ENCODE measurements at places on chromosomes 3 and 15.

DNA sequence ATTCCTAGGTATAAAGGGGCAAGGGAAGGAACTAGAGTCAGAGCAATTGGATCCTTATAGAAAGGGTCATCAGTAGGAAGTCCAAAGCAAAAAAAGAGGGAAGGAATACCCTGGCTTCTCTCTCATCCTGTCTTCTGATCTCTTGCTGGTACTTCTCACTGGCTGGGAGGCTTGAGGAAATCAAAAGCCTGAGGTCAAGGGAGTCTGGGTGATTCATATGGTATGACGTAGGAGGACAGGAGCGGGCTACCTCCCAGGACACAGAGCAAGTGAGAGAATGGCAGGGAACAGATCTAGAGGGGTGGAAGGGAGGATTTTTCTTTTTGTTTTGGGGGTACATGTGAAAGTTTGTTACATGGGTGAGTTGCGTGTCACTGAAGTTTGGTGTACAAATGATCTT lies 76.0 kb downstream of the CFAP20DC start:
- DNase-seq, result no peak

DNA sequence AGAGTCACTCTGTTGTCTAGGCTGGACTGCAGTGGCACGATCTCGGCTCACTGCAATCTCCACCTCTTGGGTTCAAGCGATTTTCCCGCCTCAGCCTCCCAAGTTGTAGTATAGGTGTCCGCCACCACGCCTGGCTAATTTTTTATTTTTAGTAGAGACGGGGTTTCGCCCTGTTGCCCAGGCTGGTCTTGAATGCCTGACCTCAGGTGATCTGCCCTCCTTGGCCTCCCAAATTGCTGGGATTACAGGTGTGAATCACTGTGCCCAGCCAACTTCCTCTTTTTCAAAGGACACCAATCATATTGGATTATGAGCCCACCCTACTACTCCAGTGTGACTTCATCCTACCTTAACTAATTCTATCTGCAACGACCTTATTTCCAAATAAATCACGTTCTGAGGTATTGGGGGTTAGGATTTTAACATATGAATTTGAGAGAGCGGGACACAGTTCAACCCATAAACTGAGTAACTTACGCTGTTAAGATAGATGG lies 3.2 kb downstream of the ISG20 start:
- DNase-seq, result no peak

DNA sequence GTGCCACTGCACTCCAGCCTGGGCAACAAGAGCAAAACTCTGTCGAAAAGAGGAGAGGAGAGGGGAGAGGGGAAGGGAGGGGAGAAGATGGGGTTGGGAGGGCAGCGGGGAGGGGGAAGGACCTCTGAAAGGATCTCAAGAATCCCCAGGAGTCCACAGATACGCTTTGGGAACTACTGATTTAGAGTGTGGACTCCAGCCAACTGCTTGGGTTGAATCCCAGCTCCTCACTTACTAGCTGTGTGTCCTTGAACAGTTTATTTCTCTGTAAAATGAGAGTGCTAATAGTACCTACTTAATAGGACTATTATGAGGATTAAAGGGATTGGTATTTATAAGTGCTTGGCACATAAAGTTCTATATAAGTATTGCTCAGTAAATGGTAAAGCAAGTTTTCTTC lies 45.0 kb upstream of the FAH start:
- no peak for DNase-seq

DNA sequence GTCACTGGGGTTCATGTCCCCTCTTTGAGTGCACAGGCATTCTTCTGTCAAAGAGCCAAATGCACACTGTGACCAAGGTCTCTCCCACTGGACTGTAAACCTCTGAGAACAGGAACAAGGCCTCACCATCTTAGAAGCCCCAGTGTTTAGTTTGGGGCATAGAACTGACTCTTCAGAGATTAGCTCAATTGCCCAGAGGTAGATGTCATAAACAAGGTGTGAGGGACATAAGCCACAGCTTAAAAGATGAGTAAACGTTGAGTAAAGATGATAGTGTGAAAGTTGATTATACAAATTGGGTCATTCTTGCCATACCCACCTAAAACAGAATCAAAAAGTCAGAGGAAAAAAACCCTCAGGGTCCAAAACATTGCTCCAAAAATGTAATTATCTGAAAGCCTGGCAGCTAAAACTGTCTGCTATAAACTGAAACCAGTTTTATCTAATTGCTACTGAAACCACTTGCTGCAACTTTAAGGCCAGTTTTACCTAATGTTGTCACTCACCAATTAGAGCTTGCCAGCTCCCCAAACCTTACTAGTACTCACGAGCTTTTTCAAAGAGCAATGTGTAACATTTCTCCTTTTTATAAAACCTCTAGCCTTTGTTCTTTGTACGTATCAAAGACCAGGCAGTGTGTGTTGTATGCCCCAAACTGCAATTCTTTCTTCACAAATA lies 415.2 kb downstream of the RAP2B start:
- no peak for DNase-seq

DNA sequence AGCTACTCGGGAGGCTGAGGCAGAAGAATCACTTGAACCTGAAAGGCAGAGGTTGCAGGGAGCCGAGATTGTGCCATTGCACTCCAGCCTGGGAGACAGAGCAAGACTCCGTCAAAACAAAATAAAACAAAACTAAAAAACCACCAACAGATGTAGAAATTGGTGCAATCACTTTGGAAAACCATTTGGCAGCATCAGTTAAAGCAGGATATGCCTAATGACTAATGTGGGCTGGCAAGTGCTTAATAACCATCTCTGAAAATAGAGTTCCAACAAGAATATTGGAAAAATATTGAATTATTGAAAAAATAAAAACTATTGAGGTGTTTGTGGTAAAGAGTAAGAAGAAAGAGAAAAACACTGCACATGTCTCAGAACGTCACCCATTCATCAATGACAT lies 16.1 kb upstream of the RTP3 start:
- DNase-seq, result no peak

DNA sequence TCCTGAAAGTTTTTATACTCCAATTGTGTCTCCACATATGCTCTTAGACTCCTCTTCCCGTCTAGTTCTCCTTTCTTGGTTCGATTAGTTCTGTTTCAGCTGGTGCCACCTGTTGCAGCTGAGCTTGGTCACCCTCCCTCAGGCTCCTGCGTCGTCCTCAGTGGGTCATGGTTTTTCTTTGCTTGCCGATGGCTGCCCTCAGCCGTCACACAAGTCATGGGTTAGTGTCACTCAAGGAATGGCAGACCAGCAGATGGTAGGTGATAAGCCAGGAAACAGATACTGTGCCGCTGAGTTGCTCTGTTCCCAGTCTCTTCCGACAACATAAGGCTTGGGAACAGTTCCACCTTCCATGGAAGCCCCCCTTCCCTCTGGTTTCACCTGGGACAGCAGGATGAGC lies 109.9 kb downstream of the IGF1R start:
- DNase-seq, result no peak

- DNase-seq, result peak; percentile 25
These were observed 1.8 kb upstream of the USP19 start for GRCh38 chr3:49122451-49122850.

DNA sequence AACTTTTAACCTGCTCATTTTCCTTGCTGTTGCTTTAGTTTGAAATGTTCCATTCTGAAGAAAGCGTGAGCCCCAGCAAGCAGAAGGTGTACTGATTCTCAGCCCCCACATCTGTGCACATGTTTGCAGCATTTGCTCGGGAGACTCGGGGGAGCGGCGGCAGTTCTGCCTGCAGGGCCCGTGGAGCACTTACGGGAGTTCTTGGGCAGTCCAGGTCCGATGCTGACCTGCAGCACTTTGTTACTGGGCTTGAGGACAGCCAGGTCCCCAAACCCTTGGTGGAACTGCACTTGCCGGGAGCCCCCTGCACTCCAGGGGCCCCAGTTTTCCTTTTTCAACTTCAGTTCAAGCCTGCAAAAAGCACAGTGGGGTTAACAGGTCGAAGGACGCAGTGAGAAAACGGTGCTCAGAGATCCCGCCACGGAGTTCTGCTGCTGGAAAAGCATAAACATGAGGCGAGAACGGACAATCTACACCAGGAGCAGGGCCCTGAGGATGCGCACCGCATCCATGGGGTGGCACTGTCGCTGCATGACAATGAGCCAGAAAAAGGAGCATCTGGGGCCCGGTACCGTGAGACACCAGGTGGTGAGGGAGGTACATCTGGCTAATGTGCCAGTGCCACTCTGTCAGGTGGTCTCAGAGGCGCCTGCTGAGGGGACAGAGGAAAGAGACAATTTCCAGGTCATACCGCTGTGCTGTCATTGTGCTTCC lies 45.6 kb upstream of the LDHAL6B start:
- DNase-seq, result peak; percentile 24

GRCh38 chr15:34223904-34224596 lies 766 bp upstream of the EMC4 start:
- peak; percentile 40 for DNase-seq

- no peak for DNase-seq
These were observed 490.9 kb upstream of the CFAP20DC start for GRCh38 chr3:59540696-59541095.

DNA sequence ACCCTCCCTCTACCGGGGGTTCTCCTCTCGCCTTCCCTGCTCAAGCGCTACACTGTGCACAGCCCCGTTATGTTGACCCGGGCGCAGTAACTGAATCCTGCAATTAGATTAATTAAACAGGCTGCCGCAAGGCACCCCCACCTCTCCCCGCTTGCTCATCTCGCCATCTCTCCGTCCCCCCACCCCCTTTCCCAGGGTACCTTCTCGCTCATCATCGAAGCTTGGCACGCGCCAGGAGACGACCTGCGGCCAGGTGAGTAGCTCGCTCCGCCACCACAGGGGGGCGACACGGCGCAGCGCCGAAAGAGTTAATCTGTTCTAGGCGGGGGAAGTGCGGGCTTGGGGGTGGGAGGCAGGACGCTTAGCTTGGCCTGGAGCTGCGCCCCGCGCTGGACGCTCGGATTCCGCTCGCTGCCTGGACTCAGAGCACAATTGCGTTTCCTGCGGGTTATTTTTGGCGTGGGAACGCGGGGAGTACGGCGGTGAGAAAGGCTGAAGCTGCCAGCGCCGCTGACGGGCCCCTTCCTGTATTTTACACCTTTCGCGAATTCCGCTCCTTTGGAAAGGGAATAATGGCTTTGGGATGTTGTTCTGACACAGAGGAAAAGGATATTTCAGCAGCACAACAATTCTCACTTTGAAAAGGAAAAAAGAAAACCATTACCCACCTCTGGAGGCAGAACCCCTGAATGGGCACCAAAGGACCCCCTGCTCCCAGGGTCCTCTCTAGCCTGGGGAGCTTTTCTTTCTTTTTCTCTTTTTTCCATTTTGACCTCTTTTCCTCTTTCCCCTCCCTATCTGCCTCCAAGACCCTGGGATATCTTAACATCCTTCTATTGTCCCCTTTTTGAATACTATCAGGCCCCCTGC lies 1.5 kb downstream of the DLL4 start:
- DNase-seq, result peak; percentile 63

DNA sequence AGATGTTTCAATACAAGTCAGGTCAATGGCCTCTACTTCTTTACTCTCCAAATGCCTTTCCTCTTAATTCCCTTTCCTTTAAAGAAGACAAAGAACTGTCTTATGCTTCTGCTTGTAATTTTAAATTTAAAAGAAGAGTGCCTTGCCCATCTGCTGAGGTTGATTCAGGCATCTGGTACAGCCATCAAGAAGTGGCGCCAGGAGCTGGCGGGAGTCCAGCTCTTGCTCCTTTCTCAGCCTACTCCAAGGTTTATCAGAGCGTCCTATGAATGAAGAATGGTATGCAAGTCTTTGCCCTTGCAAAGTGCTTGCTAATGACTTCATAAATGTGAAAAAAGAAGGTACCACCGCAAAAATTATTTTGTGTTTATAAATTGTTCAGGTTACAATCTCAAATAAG lies 294.6 kb upstream of the TGFBR2 start:
- DNase-seq, result no peak

GRCh38 chr3:84980456-84980855 lies 21.7 kb downstream of the CADM2 start:
- no peak for DNase-seq

GRCh38 chr3:123618076-123618708 lies 33.3 kb upstream of the HACD2 start:
- peak; percentile 52 for DNase-seq

GRCh38 chr15:72445426-72445825 lies 28.7 kb upstream of the ARIH1 start:
- DNase-seq, result no peak

DNA sequence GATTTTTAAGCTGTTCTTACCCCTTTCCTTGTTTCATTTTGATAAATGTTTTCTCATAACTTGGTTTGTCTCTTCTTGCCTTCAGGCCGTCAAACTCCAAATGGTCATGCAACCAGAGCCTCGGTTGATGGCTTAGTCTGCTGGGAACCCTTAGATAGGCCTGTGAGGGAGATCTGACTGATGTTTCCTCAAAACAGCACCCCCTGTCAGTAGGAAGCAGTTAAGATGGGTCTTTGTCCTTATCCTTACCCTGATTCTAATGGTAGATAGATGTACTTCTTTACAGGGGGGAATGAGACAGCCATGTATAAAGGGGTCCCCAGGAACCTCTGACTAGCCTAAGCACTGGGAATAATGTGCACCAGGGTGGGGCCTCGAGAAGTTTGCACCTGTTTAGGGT lies 16.3 kb upstream of the OR5H1 start:
- DNase-seq, result no peak

DNA sequence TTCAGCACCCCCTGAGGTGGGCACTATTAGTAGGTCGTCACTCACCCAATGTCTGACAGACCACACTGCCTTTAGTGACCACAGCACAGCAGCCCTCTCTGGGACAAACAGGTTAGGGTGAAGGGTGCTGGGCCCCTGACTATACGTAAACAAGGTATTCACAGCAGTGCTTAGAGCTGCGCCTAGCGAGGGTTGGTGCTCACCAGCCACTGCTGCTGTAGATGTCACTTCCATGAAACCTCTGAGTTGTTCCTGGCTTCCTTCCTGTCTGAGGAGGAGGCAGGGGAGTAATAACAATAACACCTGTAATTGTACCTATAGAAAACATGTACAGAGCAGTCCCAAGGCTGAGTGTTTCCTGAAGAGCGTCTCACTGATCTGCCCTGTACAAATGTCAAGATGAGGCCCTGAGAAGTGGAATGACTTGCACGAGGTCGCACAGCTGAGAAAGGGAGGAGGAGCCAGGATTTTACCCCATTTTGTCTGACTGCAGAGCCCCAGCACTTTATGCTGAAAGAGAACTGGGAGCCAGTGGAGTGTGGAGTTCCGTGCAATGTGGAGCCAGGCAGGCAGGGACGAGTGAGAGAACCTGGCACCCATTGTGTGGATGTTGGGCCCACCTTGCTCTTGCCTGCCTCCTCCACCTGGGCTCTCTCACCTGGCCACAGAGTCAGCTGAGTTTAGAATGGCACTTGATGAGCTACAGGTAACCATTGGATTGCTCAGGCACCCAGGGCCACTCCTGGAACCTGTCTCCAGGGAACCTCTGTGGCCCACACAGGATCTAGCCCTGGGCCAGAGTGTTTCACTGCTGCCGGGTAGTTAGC lies 93.8 kb downstream of the DNAJB8 start:
- no peak for DNase-seq

- no peak for DNase-seq
These were observed 202.7 kb upstream of the TOPAZ1 start for GRCh38 chr3:44039006-44039405.

GRCh38 chr3:127784283-127784682 lies 38.0 kb downstream of the MGLL start:
- no peak for DNase-seq

DNA sequence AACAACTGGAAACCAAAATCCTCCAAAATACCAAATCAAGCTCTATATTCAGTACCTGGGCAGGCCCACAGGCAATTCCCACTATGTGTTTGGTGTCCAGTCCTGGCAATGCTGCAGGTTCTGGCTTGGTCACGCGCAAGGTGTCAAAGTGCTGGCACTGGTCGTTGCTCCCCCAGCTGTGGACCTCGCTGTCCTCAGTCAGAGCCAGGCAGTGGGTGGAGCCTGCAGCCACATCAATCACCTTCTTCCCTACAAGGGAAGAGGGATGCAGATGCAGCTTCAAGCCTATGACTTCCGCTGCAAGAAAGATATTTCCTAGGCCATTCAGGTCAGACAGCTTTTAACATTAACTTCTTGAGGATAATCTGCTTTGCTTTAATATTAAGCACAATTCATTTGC lies 61.3 kb downstream of the HERC2 start:
- no peak for DNase-seq

Measured in NB4 (cell line).